RWPE2 (cell line): ENCODE measurements at places on chromosomes 2 and 18.

- DNase-seq: no peak
These were observed 47.1 kb upstream of the ZFP36L2 start for GRCh38 chr2:43273529-43273928.

- DNase-seq: no peak
These were observed 29.5 kb upstream of the DPP4 start for GRCh38 chr2:162103443-162104009.

GRCh38 chr2:171895786-171896185 is 1.7 kb upstream of the SLC25A12 start:
- no peak for DNase-seq

GRCh38 chr18:44837482-44838180 is 156.9 kb downstream of the SETBP1 start:
- DNase-seq: no peak

- no peak for DNase-seq
These were observed 33.5 kb upstream of the NOL4 start for GRCh38 chr18:34258176-34258575.

GRCh38 chr2:59871830-59872229 is 681.6 kb downstream of the BCL11A start:
- DNase-seq: no peak

DNA sequence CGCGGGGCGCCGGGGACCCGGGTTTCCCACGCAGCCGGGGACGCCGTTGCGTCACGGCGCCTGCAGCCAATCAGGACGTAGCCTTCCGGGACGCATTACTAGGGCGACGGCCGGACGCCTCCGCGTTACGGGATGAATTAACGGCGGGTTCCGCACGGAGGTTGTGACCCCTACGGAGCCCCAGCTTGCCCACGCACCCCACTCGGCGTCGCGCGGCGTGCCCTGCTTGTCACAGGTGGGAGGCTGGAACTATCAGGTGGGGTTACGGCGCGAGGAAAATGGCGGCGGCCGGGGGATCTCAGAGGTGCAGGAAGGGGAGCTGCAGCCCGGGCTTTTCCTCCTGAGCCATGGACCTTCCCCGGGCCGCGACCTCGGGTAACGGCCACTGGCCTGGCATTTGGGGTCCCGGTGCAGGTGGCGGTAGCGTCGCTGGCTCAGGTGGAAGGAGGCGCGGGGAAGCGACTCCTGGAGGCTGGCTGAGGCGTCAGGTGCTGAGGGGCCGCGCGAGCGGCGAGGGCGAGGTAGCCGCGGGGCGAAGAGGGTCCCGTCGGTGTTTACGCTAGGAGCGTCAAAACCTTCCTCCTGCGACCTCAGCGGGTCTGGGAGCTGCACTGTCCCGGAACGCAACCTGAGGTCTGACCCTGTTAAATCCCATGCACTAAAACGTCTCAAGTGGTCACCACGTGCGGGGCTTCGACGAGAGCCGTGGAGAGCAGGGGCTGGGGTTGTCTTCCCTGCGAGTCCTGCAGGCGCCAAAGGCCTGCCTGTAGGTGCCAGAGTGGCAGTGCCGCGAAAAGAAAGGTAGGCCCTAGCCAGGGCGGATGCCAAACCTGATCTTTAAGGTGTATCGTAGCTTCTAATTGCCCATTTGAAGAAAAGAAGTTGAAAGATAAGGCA is at the start of gene LCLAT1:
LCLAT1 (plus strand) TSS at position 98 of the 897 bp plus-strand sequence. CDS start 78,345 bp downstream, outside the sequence.
- DNase-seq: peak; percentile 75

DNA sequence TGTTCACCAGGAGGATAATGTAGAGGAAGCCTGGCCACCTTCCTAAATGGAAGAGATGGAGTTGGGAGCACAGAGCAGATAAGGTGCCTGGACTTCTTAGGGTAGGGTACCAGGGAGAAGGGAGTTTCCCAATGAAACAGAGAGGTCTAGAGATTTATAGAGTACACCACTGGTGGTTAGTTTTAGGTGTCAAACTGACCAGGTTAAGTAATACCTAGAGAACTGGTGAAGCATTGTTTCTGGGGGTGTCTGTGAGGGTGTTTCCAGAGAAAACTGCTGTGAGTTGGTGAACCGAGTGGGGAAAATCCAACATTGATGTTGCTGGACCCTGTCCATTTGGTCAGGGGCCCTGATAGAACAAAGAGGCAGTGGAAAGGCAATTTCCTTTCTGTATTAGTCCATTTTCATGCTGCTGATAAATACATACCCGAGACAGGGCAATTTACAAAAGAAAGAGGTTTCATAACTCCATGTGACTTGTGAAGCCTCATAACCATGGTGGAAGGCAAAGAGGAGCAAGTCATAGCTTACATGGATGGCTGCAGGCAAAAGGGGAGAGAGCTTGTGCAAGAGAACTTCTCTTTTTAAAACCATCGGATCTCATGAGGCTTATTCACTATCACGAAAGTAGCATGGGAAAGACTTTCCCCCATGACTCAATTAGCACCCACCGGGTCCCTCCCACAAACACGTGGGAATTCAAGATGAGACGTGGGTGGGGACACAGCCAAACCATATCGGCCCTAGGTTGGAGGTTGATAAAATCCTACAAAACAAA is 260.8 kb downstream of the CBLN2 start:
- no peak for DNase-seq

DNA sequence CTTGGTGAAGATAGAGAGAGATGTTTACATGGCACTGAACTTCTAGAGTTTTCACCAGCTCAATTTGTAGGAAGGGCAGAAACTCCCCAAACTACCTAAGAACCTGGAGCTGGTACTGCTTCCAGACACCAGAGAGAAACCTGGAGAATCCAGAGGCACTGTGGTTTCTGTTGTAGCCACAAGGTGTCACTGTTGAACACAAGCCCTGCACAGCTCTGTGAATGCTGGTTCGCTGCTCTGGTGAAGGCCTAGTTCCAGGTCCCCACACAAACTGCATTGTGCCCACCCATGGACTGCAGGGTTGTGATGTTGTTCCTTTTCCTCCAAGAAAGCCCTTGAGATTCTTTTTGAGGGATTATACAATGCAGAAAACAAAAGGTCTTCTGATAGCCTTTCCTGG is 150.5 kb upstream of the HS6ST1 start:
- DNase-seq: no peak

- DNase-seq: no peak
These were observed 67.8 kb upstream of the LMAN1 start for GRCh38 chr18:59426855-59427254.

DNA sequence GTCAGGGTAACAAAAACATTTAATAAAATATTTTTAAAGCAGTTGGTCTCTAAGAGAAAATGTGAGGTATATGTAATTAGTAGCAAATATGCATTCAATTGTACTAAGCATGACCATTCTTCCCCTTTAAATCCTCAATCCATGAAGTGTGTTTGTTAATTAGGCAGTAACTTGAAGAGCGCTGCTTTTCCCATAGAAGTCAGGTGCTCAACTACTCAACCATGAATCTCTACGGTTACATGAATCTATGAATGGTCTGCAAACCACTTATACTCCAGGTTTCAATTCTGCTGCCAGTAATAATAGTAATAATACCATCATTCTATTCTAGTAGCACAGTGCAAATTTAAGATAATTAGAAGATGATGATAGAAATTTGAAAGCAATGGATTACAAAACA is 55.8 kb downstream of the SLC8A1 start:
- no peak for DNase-seq

DNA sequence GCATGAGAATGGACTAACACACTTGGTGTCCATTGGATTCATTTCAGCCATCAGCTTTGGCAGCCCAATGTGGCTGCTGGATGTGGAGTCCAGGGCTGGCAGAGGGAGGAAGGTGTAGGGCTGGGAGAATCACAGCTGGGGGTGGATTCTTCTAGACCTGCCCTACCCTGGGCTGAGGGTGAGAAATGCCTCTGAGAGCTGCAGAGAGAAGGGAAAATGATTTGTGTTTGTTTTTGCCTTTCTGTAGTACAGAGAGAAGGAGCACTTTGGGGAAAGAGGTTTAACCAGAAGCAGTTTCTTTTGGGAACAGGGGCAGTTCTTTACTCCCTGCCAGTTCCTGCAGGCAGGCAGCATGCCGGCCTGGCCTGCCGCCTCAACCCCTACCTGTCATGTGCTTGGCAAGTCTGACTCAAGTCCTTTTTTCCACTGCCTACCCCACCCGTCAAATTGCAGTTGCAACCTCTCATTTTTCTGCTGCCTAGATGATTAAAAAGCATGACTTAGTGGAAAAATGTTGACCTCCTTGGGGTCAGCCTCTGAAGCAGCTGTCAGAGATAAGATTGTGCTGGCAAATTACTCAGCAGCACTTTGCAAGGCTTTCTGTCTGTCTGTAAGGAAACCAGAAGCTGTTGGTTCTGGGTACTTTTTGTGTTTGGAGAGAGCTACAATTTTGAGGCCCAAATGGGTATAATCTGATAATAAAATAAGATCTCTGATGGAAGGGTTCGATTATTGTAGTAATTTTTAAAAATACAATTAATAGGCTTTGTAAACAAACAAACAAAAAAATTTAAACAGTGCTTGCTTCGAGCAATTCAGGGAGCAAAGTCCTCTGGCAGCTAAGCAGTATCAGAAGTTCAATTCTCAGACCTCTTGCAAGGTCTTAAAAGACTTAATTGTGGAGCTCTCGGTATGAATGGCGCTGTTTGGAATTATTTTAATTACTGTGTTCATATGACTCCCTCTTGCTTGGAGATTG is 21.7 kb downstream of the LBH start:
- DNase-seq: no peak

DNA sequence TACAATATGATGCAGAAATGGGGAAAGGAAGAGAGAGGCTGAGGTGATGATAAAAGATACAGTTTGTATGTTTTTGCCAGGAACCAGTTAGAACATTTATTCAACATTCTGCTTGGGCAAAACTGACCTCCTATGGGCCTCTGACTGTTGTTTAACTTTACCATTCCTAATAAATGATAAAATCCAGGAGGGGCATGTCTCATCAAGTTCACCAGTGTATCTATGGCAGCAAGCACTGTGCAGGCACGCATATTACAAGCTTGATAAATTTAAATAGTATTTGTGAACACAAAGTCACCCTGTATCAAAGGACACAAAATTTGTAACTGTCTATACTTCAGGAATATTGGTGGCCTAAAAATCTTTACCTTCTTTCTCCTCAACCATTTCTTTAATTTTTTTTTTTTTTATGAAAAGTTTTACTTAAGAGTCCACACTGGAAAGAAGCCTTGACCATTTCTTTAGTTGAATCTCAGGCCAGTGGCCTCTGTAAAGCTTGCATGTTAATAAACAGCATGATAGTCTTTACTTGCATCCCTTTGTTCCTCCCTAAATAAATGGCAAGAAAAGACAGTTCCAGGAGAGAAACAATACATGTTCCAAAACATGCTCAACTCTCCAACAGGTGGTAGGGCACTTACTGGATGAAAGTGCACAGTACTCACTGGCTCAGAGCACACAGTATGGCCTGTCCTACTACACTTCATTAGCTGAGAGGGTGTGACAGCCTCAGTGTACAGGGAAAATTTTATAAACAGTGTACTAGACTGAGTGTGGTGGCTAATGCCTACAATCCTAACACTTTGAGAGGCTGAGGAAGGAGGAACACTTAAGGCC is 52.3 kb downstream of the SOS1 start:
- DNase-seq: no peak

DNA sequence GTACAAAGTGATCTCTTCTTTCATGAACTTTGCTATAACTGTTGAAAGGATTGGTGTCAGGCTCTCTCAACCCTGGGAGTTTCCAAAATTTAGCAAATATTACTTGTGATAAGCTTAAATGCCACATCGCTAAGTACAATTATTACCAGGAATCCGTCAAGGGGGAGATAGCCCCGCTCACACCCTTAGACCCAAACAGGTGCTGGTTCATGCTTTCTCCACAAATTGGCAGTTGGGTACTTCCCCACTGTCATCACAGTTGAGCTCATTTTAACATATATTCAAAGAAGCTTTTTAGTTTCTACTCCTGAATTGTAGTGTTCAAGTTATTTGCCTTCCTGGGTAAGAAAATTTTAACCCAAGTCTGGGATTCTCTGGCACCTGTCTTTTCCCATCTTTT is 29.8 kb upstream of the EPB41L5 start:
- no peak for DNase-seq

DNA sequence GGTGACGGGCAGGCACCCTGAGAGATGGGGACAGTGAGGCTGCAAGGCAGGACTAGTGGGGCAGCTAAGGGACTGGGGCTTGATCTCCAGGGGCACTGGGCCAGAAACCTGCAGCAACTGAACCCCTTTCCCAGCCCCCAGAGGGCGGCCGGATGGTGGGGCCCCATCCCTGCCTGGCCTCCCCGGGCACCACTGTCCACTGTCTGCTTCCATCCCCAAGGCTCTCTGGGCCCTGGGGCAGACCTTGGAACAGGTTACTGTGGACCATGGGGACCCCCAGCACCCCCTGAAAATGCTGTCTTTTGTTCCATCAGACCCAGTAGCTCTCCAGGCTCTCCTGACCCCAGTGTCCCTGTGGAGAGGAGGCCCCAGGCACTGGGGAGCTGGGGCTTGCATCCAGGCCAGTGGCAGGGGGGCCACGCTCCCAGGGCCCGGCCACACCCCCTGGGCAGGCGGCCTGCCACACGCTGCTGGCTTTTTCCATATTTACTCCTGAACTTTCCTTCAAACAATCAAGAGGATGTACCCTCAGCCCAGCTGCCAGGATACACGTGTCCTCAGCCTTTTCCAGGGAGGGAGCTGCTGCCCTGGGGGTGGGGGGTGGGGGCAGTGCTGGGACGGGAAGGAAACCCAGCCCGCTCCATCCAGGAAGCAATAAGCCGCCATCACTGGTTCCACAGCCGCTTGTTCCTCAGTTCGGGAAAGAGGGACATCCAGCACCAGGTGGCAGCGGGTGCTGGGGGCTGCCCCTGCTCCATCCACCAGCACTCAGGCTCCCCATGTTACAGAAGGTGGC is 102.3 kb upstream of the ODC1 start:
- no peak for DNase-seq

GRCh38 chr2:71672826-71673795 is 219.8 kb downstream of the DYSF start:
- DNase-seq: no peak

GRCh38 chr2:97991081-97991856 is 4.5 kb downstream of the TMEM131 start:
- no peak for DNase-seq

GRCh38 chr2:163802284-163802683 is 66.5 kb upstream of the FIGN start:
- no peak for DNase-seq

DNA sequence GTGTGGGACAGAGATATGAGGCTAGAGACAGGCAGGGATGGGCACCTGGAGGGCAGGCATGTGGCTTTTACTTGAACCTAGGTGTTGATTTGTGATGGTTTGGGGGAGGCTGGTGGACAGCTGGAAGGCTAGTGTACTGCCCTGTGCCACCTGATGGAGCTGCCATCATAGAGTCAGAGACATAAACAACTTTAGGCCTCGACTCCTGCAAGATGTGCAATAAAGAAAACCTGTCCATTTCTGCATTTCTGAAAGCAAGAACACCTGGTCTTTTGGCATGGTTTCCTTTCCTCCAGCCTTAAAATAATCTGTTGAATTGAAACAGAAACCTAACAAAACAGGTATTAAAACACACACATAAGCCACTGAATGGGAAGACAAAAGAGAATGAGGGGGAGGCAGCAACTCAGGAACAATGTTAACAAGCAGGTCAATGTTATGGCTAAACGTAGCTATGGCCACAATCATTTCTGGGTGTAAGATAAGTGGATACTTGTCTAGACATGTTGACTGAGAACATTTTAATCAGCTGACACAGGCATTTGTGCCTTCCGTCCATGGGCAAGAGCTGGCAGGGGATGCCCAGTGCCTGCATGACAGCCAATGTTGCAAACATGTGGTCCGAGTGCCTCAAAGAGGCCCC is 87.8 kb downstream of the KCTD1 start:
- DNase-seq: no peak

GRCh38 chr18:44743631-44744030 is 62.9 kb downstream of the SETBP1 start:
- no peak for DNase-seq

- DNase-seq: no peak
These were observed 130.0 kb downstream of the FMNL2 start for GRCh38 chr2:152464851-152465470.
